Activated B cell treated with CpG ODN at 0.5 μM for 24 hours (primary cell): ENCODE measurements at places on chromosomes 2 and 18.

- no peak for DNase-seq
These were observed 156.0 kb downstream of the TGIF1 start for GRCh38 chr18:3605954-3606443.

- no peak for DNase-seq
These were observed 60.1 kb upstream of the TUBA3E start for GRCh38 chr2:130258356-130258755.

GRCh38 chr18:61308004-61308403, 25.2 kb upstream of the CDH20 start:
- DNase-seq, result no peak

GRCh38 chr2:5495586-5495985, 196.6 kb upstream of the SOX11 start:
- no peak for DNase-seq

DNA sequence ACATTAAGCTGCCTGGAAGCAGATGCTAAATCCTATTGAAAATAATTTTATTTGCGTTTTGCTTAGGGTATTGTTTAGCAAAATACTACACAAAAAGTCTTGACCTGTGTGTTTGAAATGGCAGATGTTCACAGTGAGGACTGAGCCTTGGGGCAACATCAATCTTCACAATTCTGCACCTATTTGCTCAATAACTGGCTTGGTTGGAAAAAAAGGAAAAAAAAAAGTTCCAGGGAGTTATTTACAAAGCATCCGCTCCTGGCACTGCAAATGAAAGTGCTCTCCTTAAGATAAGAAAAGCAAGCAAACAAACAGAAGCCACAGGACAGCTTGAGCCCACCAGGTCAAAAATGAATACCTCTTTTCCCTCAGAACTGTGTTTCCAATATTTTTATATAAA, 77.7 kb downstream of the MAP2 start:
- DNase-seq, result no peak

DNA sequence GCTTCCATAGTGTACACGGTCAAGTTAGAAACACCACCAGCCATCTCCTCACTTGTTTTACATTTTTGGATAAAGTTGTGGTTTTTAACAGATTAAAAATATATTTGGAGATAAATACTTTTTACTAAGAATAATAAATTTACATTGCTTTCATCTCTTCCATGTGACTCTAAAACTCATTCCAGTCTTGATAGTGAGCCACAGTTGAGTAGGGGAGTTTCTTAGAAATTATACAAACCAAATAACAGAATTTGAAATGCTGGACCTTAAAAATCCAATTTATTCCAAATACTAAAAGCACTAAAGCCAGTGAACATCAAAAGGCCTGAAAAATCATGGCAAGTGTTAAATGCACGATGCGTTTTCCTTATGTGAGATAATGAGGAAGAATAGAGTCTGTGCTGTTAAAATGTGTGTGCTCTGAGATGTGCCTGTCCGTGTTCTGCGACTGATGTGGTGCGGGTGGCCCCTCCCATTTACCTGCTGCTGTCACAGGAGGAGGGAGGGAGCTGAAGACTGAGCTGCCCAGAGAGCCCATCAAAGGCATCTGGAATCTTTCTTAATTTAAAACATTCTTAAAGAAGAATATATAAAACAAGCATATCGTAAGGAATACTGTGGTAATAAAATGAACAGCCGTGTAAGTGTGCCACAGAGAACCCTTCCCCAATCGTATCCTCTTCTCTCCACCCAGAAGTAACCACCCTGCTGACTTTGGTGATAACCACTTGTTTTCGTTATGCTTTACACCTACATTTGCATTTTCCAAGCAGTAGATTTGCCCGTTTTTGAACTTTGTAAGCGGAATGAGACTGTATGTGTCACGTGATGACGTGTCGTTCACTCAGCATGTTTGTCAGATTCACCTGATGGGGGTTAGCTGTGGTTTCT, 57.0 kb upstream of the TXNDC2 start:
- no peak for DNase-seq

DNA sequence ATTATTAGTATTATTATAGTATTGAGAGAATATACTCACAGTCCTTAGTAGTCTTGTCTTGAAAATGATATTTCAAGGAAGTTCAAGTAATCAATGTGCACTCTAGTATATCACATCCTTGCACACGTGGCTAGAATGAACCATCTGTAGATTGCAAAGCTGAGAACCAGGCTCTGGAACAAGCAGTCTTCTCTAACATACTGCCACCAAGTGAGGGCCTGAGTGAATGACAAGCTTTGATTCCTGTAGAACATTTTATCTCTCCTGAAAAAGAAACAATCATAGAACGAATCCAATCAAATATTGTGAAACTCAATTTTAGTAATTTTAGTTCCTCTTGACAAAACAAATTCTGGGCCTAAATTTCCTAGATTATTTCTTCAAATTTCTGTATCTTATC, 55.3 kb upstream of the SULT1C3 start:
- no peak for DNase-seq

DNA sequence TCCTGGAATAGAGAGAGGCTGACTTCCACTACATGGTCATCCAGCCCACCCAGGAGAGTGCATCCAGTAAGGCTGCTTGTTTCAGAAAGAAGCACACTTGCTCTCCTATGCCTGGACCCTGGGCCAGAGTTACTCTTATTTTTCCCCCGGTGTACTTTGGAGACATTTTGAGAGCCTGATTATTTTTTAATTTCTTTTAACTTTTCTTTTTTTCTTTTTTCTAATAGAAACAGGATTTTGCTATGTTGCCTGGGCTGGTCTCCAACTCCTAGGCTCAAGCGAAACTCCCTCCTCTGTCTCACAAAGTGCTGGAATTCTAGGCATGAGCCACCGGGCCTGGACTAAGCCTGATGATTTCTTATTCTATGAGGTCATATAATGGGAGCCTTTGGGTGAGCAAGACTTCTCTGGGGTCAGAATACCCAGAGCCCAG, 62.2 kb downstream of the RPL37A start:
- no peak for DNase-seq

DNA sequence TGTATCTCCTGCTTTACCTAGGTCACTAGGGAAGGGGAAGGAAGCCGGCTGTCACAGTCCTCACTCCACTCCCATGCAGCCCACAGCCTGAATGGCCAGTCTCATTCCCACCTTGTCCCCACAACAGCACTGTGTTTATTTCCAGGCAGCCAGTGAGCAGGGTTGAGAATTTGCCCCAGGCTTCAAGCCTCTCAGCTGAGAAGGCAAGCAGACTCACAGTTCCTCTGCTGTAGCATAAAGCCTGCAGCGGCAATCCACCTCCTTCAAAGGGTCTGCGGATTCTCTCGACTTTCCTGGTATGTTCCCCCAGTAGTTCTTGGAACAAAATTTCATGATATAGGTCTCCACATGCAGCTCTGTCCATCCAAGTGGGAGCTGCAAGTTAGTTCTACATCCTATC, 262.9 kb upstream of the GULP1 start:
- DNase-seq, result no peak

DNA sequence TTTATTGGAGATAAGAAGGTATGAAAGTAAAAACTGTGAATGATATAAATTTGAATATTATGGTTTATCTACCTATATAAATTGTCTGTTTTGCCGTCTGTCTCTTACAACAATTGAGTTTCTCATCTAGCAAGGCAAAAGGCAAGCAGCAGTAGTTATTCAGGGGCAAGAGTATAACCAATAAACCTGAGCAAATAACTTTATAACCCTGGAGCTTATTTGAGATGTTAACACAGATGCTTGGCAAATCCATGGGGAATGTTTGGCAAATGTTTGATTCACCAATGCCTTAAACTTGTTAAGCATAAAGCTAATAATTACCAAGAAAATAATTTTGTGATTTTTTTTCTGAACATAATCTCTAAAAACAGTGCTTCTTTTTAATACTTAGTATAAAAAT, 9.9 kb upstream of the EPHA4 start:
- no peak for DNase-seq
